ENCODE measurements at places on chromosomes 7 and 10.

DNA sequence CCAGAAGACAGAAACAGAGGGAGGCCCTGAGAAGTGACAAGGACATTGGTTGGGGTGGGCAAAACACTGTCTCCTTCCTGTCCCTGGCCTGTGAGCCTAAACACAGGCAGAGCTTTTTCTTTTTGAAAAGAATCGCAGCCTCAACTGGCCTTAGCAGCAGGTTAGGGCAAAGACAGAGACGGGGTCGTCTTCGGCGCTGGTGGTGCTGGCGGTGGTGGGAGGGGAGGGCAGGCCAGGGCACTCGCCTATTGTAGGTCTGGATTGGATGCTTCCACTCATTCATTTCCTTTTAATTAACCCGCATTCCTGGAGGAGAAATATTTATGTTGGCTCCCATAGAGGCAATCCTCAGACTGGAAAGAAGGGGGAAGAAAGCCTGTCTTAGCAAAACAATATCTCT lies 22.6 kb downstream of the WNT8B start:
- no peak for DNase-seq

- DNase-seq, result no peak
Observed at GRCh38 chr10:131207584-131208532, 103.7 kb downstream of the TCERG1L start.

- peak; percentile 41 for DNase-seq
Observed at GRCh38 chr10:128268015-128268722, 141.9 kb upstream of the MKI67 start.

DNA sequence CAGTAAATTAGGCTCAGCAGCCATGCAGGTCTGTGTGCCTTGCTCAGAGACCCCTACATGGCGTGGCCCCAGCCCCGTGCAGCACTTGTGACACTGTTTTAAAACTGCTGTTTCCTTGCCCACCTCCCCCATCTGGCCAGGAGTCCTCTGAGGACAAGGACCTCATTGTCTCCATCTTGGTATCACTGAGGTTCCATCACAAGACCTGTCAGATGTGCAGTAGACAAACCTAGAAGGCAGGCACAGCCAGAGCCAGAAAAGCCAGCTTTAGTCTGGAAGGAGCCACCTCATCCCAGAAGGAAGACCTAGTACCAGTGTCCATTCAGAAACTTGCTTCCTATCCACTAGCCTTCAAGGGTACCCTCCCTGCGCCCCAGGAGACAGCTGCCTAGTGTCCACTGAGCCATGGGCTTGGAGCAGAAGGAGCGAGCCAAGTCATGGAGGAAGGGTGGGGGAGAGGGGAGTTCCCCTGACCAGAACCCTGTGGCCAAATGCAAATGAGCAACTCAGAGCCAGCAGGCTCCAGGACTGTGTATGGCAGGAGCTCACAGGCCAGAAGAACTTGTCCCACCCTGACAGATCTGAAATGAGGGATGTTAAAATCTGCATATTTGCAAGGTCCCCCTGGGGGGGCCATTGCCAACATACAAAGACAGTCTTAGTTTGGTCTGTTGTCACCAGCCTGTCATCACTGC lies 176.1 kb downstream of the SH3PXD2A start:
- DNase-seq, result no peak

DNA sequence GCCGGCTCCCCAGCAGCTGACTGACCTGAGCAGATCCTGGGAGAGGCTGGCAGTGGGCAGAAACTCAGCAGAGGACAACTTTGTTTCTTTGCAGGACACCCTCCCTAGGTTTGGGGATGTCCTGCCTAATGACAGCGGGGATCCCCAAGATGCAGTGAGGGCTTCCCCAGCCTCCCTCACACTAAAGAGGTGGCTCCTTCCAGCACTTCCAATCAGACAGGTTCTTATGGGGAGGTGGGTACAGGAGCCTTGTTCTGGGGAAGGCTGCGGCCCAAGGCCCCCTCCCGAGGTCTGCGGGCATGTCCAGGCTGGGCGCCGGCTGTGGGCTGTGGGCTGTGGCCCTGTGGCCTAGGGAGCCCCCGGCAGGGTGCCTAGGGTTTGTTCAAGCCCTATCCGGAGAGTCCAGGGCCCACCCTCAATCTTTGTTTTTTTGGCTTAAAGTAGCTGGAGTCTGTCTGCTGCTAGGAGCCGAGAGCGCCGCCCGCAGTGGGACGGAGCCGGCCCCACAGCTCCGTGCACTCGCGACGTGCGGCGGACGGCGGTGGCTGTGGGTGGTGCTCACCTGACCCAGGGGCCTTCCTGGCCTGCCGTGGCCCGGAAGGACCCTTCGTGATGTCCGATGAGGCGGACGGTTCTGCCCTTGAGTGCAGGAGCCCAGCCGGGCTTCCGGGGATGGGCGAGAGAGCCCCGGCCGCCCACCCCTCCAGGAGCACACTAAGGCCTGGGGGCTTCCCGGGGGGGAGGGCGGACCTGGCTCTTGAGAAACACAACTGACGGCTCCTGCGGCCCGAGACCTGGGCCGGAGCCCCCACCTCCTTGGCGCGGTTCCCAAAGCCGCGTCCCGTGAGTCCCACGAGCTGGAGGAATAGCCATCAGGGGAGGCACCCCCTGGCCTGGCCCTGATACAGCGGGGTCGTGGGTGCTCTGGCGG lies 57.2 kb downstream of the PDGFA start:
- DNase-seq, result no peak

Data from right renal cortex interstitium (tissue), 3 donors.